ENCODE measurements at places on chromosomes 4 and X.

GRCh38 chrX:121581885-121582284, 534.5 kb downstream of the GLUD2 start:
- no peak for DNase-seq

DNA sequence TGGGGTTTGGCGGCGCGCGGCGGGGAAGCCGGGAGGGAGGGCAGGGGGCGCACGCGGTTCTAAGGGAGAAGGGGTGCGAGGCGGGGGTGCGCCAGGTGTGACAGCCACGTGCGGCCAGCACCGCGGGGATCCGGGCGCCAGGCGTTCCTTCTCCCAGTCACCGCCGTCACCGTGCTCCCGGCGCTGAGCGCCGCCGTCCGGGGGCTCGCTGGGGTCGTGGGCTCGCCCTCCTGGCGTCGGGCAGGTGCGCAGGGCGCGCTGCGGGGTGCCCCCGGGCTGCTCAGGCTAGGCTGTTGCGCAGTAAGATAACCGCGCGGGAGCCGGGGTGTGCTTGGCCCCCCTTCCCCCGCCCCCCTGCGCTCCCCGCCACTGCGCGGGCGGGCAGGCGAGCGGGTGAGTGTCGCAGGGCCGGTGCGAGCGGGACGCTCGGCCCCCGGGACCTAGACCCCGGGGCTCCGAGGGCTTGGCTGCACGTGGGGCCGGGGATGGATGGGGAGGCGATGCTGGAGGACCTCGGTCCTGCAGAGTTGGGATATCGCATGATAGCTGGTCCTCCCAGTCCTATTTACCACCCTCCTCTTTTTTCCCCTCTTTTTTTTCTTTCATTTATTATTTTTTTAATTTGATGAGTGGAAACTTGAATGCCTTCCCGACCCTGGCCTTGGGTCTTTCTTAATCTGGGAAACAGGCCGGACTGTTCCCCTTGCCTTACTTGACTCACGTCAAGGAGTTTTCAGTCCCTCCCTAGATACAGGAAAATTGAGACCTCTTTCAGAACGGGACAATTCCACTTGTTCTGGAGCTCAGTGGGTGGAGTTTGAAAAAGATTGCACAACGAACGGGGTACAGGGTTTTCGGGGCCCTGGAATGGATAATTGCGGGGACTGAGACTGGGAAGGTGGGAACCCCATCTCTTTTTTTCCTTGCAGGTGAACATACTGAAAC, 797 bp downstream of the TXLNG start:
- no peak for DNase-seq

DNA sequence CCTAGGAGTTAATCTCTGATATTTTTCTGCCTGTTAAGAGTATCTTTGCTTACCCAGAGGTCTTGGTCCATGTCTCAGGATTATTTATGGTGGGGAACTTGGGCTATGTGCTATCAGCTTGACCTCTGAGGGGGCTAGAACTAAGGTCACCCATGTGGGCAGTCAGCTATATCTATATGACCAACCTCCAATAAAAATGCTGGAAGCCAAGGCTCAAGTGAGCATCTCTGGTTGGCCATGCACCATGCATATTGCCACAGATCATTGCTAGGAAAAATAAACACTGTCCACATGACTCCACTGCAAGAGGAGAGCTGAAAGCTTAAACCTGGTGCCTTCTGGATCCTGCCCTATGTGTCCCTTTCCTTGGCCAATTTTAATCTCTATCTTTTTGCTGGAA, 196.5 kb upstream of the SLC7A11 start:
- DNase-seq = no peak

DNA sequence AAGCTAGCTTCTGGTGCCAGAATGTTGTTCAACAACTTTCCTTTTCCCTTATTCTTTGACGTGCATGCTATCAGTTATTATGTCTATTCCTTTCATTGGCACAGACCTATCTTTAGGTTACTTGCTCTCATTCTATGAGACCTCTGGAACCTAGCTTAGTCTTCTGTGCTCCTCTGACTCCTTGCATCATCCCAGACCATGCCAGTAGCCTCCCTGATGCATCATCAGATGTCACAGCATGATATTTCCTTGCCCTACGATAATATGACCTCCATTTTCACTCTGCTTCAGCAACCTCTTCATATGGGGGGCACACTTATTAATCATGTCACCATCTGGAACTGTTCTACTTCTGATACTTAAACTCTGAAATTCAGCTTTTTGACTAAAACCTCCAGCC, 37.2 kb downstream of the CLCN5 start:
- DNase-seq = no peak

GRCh38 chr4:173513651-173514050, 16.4 kb downstream of the HAND2 start:
- DNase-seq = no peak

Measured in iPS DF 19.7 (cell line).